ENCODE measurements at places on chromosomes 7 and 10.

DNA sequence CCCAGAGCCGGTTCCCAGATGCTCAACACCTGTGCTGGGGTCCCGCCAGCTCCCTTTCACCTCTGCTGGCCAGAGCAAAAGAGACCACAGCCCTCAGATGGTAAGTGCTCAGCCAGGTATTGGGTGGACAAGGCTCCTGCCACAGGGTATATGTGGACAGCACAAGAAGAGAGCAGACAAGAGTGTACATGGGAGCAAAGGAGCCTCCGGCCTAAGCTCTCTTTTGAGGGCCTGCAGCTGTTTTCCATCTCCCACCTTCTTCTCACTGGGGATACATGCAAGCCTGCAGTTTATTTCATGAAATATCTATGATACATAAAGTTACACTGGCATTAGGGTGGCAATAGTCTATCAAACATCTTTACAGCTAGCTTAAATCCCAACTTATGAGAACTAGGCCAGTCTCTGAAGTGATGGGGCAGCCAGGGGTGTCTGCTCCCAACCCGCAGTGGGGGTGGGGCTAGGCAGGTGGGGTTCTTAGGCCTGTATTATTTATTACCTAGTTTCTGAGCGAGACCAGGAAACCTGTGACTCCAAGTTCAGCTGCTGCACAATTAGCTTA lies 50.4 kb upstream of the DDC start:
- DNase-seq, result no peak

DNA sequence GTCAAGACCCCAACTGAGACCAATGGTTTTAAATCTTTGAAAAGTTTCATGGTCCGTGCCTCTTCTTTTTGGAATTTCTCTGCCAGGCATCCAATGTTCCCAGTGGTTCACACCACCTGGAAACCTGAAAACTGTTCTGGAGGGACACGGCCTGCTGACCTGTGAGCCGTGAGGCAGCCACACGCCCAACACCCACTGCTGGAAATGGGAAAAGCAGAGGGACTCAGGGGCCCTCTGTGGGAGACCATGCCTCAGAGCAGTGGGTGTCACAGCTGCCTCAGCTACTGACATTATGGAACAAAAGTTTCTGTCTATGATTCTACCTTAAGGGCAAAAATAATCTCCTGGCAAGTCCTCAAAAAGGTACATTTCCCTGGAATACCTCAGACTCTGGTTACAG lies 70.4 kb upstream of the VIPR2 start:
- DNase-seq, result no peak

GRCh38 chr7:30548845-30549244 lies 44.2 kb upstream of the GGCT start:
- peak; percentile 76 for DNase-seq

DNA sequence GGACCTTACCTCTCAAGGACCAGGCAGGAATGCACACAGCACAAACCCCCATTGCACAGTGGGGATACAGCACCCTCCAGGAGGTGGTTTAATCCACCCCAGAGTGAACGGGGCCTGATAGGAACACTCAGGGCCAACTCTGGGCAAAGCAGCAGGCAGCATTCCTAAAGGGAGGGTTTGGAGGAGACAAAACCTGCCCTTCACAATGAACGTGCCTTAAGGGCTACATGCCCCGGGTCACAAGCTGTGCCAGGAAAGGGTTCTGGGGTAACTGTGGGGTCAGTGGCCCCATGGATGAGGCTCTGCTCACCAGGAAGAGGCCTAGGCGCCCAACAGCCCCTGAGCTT lies 1.1 kb downstream of the GPRIN2 start:
- no peak for DNase-seq

DNA sequence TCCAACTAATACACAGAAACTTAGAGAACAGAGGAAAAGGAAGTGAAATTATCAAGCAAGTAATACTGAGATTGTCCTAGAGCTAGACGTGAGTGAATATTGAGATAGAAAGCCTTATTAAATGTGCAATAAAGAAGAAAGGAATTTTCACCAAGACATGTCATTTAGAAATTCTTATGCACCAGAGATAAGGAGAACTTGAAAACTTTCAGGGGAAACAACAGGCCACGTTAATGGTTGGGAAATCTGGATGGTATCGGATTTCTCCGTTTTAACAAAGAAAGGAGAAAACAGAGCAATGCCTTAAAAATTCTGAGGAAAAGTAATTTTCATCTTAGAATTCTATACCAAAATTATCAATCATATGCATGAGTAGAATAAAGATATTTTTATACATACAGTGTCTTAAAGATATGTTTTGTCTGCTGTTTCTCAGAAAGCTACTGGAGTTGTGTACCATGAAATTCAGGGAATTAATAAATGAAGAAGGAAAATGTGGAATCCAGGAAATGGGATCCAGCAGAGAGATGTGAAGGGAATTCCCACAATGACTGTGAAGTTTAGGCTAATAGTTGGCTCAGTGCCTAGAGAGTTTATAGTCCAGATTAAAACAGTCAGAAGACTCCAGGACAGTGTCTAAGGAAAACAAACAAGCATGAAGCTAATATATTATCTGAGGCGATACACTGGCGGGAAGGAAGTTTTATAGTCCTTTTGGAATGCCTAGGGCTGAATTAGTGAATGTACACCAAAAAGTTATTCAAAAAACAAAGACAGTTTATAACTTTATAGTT lies 159.5 kb downstream of the PPP1R9A start:
- DNase-seq, result peak; percentile 24

DNA sequence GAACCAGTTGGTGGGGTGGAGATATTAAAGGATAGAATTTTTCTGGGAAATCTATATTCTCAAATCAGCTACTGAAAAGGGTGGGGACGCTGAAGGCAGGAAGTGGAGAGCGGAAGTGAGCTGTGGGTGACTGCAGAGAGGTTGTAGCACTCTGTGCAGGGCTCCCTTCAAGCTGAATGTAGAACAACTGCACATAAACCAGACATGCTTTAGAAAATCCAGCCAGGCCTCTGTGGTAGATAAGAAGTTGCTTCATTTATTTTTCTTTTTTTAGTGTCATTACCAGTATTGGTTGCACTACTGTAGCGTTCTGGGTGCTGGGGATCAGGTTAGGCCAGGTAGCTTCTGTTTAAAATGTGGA lies 127.8 kb downstream of the CELF2 start:
- DNase-seq, result no peak

DNA sequence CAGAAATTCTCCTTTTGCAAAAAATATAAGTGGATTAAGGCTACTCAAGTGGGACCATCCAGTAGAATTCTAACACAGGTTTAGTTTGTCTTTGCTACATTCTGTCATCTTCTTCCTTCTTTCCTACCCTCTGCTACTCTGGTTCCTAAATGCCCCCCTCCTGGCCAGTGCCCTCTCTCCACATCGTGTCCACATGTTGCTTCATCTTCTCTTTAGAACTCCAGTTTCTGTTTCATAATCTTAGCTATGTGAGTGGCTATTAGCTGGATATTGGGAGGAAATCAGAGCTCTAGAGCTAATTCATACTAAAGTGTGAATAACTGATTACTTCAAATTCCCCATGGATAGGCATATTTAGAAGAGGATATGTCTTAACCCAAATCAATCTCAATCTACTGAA lies 528.5 kb downstream of the LRMDA start:
- DNase-seq, result no peak

DNA sequence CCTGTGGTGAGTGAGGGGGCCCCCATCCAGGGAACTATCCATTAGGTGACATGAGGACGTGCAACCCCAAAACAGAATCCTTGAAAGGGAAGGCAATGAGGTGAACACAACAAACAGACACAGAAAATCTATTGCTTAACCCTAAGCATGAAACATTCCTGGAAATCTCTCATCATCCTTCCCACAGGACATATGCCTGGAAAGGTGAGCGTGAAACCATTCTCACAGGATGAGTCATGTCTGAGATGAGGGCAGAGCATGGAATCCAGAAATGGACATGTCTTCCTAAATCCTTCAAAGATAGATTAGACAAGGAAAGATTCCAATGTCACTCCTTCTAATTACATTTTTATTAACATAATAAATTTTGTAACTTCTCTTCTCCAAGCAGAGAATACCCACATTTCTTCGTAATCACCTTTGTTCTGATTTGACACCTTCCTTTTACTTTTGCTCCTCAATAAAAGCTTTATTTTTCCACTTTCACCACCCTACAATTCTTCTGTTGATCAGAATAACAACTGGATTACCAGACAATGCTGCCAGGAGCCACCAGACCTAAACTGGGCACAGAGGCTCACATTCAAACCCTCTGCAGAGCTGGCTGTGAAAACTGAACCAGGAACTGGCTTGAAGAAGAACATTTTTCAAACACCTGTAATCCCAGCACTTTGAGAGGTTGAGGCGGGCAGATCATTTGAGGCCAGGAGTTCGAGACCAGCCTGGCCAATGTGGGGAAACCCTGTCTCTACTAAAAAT lies 67.2 kb downstream of the COBL start:
- peak; percentile 53 for DNase-seq

DNA sequence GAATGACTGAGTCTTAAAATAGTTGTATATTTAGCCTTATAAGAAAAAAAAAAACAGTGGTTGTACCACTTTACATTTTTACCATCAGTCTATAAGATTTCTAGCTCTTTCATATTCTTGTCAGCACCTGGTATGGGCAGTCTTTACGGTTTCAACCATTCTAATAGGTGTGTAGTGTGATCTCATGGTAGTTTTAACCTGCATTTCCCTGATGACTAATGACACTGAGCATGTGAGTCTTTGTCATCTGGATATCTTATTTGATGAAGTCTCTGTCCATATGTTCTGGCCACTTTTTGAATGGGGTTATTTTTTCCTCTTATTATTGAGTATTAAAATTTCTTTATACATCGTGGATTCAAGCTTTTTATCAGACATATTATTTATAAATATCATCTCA lies 365.3 kb upstream of the IGFBP3 start:
- no peak for DNase-seq

GRCh38 chr10:72756674-72757385 lies 64.9 kb downstream of the MCU start:
- DNase-seq, result no peak

- peak; percentile 17 for DNase-seq
Measured at GRCh38 chr7:123674399-123675180, 18.9 kb downstream of the LMOD2 start.

DNA sequence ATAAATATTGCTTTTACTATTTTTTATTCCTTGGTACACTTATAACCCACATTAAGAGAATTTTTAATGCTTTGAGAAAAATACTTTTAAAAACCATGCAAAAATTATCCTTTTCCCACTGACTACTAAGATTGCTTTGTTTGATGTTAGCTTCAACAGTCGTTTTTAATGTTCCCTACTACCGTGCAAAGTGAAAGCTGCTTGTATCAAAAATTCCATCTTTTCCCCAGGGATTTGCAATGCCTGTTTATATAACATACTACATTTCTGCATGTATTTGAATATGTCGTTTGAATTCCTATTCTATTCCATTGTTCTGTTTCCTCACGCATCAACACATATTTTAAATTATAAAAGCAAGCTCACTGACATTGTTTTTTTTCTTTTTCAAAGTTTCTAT lies 54.4 kb downstream of the TFPI2 start:
- DNase-seq, result no peak

- DNase-seq, result no peak
Measured at GRCh38 chr7:2123360-2123759, 109.4 kb downstream of the MAD1L1 start.

DNA sequence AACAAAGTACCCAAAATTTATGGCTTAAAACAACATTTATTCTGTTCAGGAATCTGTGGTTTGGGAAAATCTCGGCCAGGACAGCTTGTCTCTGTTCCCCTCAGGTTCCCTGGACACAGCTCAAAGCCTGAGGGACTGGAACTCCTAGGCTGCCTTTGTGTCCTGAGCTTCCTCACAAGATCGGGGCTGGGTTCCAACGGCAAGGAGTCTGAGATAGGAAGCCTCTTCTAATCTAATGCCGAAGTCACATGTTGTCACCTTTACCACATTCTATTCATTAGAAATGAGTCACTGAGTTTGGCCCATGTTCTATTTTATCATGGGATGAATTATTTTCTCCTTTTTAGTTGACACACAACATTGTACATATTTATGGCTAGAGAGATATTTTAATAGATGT lies 80.5 kb downstream of the ANKRD26 start:
- DNase-seq, result no peak

DNA sequence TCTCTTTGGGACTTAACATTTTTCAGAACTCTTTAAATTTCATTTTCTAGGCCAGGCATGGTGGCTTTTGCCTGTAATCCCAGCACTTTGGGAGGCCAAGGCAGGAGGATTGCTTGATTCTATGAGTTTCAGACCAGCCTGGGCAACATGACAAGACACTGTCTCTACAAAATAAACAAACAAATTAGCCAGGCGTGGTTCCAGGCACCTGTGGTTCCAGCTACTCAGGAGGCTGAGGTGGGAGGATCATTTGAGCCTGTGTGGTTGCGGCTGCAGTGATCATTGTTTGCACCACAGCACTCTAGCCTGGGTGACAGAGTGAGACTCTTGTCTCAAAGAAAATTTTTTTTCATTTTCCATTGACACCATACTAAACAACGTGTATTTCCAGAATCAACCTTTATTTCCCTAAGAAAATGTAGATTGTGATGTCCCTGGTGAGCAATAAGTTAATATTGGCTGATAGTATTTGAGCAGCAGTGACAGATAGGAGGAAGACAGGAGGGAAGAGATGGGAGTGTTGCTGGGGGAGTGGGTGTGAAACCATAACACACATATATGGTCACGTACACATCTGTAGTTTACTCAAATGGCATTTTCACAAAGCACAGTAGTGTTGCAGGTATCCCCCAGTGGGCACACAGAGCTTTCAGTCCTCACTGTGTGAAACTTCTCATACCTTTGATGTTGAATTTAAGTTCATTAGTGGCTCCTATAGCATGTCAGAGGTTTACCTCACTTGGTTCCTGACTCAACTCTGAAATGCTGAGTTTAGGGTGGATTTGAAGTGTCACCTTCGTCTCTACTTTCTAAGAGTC lies 205.6 kb downstream of the AUTS2 start:
- DNase-seq, result no peak

DNA sequence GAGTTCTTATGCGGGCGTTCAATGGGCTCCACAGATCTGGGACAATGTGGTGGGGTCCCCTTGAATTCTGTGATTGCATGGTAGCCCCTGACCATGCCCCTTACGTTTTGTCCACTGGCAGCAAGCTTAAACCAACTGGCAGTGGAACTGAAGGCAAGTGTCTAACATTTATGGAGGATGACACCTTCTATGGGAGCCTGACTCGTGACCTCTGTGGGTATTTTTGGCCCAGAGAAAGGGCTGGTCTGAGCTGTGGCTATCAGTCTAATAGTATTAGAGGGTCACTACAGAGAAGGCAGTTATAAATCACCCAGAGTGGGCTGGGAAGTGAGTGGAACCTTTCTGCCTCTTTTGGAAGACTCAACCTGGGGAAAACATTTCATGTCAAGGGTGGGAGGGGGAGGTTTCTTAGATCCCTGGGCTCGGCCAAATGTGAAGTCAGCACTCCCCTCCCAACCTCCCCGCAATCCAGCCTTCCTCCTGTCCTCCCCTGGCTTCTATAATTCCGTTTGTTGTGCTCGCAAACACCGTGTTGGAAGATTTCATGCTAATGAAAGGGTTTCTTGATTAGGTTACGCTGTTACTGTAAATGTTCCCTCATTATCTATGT lies 322.7 kb downstream of the RPS24 start:
- no peak for DNase-seq

Measured in ACHN (cell line).